T-helper 9 cell (primary cell): ENCODE measurements at places on chromosomes 1 and 21.
A peak's percentile ranks its signal among the peaks of the same experiment; 100 is the strongest.

DNA sequence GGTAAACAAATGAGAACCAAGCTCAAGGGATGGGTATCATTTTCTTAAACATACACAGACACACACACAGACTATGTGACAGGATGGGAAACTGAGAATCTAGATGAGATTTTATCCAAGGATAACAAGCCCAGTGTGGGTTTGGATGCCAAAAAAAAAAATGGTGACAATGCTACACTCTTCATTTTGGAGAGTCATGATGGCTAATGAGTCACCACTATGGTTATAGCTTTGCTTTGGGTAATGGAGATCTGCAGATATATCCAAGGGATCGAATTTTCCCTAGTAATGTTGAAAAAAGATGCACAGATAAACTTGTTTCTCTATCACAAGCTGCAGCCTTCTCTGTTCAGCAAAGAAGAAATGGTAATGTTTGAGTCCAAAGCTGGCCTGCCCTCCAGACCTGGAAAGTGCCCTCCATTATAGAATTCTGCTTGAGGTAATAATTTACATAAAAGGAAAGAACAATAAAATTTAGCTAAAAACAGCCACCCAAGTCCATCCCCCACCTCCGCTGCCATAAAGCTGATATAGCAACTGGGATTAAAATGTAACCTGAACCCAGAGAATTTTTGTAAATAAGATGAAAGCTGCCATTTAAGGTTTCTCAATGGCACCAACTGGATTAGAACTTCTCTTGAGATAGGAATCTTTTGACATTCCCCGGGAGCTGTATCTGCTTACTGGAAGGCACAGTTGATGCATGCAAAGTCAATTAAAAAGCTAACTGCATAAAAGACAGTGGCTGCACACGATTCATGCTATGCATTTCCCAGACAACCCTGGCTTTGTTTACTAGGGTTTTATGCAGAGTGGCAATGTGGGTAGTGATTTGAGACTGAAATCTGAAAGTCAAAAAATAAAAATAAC is 395.2 kb upstream of the LYPLAL1 start:
- no peak for DNase-seq

DNA sequence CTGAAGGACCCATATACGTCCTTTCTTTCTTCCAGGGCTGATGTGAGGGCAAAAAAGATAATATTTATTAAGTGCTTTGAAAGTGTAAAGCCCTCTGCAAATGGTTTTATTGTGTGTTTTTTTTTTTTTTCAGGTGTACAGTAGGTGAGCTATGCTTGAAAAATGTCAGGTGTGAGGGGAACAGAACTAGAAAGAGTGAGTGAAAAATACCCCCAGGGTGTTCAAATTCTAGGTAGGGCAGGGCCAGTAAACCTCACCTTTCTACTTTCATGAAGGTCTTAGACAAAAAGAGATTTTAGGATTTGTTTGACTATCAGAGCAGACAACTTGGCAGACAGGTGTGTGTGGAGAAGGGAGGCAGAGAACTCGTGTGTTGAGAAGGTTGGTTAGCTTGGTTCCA is 51.3 kb downstream of the ARHGEF11 start:
- no peak for DNase-seq

GRCh38 chr1:186643614-186644013 is 36.6 kb downstream of the PTGS2 start:
- no peak for DNase-seq

GRCh38 chr1:117565745-117566455 is 39.9 kb upstream of the TENT5C start:
- no peak for DNase-seq

GRCh38 chr1:234927312-234927970 is 201.2 kb downstream of the TOMM20 start:
- DNase-seq: no peak

DNA sequence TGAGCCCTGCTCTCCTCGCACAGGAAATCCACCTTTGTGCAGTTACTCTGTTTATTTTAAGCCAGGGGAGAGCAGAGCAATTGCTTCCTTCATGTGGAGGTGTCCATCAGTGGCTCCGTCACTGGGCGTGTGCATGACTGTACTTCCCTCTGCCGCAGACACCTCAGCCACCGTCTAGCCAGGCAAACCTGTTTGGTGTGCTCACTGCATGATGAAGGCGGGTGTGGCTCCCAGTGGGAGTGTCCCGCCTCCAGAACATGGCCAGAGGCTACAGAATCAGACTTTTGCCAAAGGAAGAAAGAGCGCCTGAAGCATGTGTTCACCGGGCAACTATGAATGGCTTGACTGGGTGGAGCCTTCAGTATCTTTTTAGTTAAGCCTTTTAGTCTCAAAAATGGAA is 26.1 kb upstream of the LAMC2 start:
- no peak for DNase-seq

GRCh38 chr1:7856345-7856744 is 3.5 kb upstream of the UTS2 start:
- no peak for DNase-seq

DNA sequence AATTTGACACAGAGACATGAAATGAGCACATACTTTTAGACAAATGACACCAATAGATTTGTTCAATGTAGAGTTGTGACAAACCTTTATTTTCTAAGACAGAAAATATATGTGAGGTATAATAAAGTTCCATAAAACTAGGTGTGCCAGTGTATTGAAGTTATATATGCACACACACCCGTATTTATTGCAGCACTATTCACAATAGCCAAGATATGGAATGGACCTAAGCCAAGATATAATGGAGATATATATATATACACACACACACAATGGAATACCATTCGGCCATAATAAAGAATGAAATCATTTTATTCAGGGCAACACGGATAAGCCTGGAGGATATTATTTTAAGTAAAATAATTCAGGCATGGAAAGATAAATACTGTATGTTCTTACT is 1013.5 kb downstream of the KCNT2 start:
- DNase-seq: no peak

DNA sequence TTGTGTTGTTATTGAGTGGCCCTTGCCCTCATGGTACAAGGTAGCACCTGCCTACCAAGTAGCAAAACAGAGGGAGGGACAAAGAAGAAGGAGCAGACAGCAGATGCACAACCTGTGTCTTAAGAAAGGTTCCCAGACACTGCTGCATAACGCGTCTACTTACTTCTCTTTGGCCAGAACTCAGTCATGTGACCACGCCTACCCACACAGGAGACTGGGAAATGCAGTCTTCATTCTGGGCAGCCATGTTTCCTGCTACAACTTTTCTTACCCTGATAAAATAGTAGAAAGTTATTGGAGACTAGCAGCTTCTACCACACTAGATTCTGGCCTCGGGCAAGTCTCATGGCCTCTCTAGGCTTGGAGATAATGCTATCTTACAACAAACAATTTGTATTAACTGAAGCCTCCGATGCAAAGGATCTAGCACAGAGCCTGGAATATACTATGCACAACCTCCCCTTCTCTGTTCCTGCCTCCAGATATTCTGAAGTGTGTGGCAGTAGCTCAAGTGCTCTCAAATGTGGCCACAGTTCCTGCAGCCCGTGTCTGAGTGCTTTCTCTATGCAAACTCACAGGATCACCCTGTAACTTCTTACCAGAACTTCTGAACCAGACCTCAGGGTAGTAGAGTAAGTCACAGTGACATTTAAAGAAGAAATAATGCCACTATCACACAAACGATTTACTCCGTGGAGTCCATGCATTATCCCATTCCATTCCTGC is 34.1 kb upstream of the BTG2 start:
- DNase-seq: peak; percentile 50

DNA sequence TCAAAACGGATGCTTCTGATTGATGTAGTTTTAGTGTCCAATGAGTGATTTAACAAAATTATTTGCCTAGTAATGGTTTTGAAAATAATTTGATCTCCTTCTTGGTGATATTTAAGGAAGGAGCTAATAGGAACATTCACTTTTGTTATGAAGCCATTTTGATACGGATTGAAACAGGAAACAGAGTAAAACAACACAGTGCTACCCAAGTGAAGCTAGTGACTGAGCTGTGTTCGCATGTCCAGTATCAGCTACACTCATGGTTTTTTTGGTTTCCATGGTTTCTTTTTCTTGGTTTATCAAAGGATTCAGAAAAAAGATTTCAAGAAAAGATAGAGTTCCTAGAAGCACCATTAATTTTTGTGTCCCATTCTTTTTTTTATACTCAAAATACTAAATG is 40.1 kb upstream of the PLEKHO1 start:
- no peak for DNase-seq

DNA sequence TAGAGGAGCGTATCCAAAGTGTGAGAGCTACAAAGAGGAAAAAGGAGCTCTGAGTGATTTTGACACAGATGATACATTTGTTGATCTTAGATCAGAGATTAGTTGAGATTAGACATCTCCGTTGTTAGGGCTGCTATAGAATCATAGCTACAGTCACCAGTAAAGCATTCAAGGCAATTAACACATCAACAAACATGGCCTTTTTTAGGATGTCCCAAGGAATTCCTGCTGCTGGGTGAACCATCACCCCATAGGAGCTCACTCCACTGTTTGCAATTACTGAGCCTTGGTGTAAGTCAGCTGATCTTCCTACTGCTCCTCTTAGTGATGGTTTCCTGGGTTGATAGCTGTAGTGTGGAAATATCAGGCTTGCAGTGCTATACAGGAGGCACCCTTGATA is 6.7 kb upstream of the RSRP1 start:
- no peak for DNase-seq

DNA sequence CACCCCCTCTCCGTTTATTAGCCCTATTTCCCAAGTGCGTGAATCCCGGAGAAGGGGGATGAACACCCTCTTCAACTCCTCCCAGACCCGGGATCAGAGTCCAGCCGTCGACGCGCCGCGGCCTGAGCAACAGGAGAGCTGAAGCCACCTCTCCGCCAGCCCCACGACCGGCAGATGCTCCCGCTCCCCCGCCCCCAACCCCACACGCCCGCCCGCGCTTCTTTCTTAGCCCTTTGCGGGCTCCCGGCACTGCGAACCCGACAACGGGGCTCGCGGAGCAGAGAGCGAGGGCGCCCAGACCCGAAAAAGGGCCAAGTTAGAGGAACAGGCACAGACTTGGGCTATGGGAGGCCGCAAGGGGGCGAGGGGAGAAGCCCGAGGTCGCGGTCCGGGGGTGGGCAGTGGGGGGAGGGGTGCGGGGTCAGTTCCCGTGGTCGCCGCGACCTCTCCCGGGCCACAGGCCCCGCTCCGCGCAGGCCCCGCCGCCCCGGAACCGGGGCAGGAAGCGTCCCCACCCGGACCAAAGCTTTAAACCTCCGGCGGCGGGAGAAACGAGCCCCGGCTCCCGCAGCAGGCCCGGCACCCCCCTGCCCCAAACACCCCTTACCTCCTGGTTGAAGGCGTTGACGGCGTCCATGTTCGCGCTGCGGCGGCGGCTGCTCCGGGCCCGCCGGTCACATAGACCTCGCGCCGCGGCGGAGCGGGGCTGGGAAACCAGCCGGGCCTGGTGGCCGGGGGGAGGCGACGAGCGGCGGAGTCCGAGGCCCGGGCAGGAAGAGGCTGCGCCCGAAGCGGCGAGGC is 662 bp downstream of the SCAF4 start:
- DNase-seq: peak; percentile 38

DNA sequence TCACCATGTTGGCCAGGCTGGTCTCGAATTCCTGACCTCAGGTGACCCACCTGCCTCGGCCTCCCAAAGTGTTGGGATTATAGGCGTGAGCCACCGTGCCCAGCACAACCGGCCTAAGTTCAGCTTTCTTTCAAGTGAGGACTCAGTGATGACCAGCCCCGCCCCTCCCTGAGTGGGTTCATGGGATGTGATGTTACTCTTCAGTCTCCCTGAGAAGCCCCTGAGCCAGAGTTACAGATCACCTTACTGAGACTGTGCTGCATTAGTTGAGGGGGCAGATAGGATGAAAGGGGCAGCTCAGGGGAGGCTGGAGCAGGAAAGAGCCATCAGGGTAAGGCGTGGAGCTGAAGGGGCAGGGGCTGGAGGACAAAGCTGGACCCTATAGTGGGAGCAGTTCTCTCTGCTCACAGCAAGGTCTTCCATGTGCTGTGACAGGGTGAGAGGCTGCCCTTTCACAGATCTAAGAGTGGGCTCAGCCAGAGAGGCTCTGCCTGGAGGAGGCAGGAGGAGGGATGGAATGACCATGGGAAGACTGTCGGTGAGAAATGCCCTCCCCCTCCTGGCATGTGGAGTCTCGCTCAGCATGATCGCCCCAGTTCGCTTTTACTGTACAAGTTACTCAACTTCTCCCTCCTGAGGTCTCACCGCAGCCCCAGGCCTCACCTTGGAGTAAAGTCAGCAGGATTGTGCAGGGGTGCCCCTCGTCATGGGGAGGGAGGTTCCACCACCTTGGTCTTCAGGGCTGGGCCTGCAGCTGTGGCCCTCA is 13.4 kb downstream of the SH2D2A start:
- DNase-seq: no peak

DNA sequence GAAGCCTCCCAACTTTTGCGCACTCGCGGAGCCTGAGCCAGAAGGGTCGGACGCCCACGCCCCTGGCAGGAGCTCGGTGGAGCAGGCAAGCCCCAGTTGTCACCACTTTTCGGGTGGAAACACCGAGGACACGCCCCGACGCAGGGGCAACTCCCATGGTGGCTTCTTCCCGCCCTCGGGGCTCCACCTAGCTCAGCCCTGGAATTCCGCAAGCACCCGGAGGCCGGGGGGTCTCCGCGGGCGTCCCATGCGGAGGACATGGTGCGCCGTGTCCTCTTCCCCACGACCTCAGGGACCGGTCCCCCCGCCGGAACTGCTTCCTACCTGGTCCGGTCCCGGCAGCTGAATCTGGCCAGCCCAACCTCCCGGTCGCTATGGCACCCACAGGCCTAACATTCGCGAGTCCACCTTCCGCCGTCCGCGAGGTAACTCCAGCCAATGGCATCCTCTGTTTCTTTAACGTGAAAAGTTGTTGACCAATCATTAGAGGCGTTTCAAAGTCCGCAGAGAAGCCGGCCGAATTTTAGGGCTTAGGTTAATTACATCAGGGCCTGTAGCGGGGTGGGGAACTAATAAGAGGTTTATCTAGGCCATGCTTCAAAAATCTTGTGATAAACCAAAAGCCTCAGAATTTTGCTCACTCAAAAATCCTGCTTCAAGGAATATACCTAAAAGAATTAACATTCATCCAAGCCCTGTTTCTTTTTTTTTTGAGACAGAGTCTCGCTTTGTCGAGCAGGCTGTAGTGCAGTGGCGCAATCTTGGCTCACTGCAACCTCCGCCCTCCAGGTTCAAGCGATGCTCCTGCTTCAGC is at the start of gene STPG1:
Gene STPG1, minus strand, starts transcription at position 433 of the 814 bp plus-strand sequence. CDS start 12,394 bp downstream, outside the sequence.
- peak; percentile 50 for DNase-seq

DNA sequence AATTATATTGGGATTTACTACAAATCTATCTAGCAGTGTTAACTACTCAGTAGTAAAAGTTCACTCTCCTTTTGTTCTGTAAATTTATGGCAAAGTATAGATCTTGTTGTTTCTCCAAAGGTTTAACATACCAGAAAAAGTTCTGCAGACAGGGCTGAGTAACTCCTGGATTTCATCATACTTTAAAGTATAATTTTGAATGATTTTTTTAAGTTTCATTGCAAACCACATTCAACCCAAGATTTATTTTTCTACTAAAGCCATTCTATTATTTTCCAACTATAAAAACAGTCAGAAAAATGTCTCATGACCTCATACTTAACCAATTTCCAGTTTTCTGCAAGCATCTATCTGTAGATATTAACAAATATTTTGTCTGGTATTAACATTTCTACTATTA is 585.8 kb upstream of the ZRANB2 start:
- DNase-seq: no peak
